ENCODE measurements at places on chromosomes 6 and 20. TPM values are rescaled to one million over a fixed set of nuclear protein-coding genes. Genes with fewer than 3 reads are reported as not detected.

Gene HCK
- 3.3 TPM for total RNA-seq

Gene FKBP1C
- 1.7 TPM for total RNA-seq

Gene PRL
- not detected for total RNA-seq

Gene MCM9
- 5.6 TPM for total RNA-seq

Gene LBP
- total RNA-seq: 71.7 TPM

Gene CRISP3
- not detected for total RNA-seq

Gene HLA-DOA
- total RNA-seq: 1.2 TPM

- no peak for DNase-seq
These were observed 31.2 kb downstream of the SNAI1 start for GRCh38 chr20:50013976-50014375.

DNA sequence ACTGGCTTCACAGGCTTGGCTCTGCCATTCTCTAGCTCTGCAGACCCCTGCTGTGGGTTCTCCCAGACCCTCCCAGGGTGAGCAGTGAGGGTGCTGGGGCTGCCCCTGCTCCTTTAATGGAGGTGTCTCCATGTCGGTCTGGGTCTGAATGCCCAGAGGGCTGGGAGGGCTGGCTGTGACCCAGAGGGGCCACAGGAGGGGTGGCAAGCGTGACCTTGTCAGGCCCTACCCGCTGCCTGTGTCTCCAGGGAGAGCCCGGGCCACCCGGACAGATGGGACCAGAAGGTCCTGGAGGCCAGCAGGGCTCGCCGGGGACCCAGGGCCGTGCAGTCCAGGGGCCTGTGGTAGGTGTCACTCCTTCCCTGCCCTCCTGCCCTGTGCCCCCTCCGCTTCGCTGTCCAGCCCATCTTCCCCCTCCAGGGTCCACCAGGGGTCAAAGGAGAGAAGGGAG lies 32.1 kb downstream of the COL20A1 start:
- peak; percentile 8 for DNase-seq

DNA sequence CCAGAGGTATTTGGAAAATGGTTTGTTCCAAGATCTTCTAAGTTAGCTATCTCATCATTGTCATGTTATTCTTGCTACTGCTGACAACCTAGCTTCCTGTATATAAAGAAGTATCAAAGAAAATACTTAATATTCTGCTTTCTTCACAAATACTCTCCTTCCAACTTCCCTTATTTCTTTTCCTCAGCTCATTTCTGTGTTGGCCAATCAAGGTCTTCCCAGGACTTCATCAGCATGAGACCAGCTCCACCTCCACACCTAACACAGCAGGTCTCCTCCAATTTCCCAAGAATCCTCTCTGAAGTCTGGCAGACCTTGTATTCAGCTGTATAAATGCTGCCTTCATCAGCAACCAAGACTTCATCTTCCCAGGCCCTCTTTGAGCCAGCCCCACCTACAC lies 538.6 kb upstream of the JARID2 start:
- DNase-seq: no peak

DNA sequence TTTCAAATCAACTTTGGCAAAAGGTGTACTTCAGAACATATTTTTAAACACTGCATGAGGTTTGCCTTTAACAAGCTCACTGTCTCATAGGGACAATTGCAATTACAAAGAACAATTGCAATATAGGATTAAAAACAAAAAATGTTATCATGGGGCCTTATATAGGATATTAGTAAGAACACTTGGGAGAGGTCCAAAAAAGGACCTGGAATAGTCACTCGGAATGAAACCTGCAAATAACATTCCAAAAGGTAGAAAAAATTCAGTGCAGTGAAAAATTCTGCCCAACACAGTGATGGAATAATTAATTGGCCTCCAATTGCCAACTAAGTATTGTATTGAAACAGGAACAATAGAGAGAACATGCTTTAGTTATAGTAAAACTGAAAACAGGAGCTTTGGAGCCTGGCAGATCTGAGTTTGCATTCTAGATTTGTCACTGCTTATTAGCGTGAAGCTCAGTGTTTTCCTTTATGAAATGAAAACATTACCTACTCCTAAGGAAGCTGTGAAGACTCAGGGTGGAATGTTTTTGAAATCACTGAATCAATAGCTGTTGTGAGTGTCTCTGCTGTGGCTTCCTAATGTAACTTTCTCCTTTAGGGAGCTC lies 172.6 kb upstream of the BMP5 start:
- no peak for DNase-seq

DNA sequence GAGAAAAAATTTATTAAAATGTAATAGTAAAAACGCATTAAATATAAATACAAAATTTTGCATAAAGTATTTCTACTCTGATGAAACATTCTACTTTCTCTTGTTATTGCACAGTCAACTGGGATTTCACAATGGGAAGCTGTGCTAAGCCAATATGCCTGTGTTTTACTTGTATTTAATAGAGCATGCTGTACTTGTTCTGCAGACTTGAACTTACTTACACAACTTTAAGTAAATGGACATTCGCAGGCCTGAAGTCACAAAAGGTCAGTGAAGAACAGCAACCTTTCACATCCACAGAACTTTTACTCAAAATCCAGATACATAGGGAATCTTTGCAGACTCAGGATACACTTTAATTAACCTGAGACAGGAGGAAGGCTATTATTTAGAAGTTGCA lies 409.5 kb downstream of the BTBD3 start:
- DNase-seq: no peak

- no peak for DNase-seq
These were observed 697.4 kb downstream of the PTPRT start for GRCh38 chr20:42492290-42492689.

DNA sequence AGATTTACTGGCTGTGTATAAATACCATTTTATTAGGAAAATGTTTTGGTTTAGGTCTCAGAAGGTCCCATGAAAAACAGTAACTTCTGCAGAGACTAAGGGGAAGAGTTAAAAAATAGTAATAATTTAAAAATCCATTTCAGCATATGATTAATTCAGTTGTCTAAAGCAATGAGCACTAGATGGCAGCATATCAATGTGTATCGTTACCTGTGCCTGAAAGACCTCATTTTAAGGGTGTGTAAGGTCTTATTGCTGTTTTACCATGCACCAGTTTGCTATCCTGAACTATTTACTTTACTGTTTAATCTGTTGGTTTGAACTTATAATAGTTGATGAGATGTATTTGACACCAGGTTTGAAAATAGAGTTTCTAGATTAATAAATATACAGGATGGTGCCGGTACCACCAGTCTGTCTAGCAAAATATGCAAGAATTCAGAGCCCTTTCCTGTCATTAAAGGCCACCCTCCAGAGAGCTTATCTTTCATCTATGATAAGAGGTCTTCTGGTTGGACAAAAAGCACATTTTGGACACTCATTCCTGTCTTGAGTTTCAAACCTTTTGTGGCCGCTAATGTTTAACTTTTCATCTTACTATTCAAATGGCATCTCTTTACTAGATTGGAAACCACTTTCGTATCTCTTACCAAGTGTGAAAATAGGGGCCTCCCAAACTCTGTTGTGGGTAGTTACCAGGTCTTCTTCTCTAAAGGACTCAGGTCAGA lies 8.9 kb upstream of the AHI1 start:
- DNase-seq: no peak

DNA sequence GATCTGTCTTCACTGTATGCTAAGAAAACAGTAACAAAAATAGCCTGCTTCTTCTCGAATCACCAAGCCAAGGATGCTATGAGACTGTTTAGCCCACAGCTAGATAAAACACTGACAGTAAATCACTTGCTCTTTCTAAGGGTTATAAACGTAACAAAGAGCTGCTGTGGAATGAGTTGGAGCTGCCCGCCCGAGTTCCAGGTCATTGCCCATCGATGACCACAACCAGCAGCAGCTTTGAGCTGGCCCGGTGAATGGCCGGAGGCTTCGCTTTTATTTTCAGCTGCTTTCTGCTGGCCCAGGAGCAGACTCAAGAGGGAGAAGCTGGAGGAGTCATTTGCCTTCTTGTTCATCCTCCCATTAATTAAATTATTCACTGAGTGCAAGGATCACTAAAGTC lies 82.2 kb upstream of the CDH4 start:
- no peak for DNase-seq

DNA sequence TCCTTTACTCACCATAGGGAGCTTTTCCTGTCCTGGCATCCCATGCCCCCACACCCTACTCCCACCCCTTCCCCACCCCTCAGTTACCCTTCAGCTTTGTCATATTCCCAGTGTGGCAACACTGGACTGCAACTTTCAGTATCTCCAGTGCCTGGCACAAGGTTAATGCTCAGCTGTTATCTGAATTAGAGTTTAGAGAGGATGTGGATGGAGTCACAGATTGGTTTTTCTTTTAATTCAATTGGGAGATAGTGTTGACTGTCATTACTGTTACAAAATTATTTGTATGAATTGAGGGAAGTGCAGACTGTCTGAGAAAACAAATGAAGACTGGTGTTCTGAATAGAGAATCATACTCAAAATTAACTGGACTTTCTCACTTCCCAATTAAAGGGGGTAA lies 89.9 kb downstream of the TULP4 start:
- DNase-seq: no peak

DNA sequence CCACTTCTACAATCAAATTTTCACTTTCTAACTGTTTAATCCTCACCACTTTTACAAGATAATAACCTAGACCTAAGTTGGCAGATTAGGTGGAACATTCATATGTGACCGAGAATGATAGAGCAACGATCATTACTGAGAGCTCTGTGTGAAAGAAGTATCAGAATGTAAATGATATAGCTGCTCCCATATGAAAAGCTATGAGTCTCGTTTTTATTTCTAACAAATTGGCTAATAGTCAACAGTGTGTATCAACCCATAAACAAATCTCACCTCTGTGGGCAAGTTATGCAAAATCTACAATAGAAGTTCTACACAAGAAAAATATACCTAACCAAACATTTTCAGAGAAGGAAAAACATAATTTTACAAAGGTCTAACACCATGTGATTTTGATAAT lies 3.7 kb downstream of the LGSN start:
- DNase-seq: no peak

GRCh38 chr6:3288711-3289663 lies 30.2 kb downstream of the PSMG4 start:
- no peak for DNase-seq

DNA sequence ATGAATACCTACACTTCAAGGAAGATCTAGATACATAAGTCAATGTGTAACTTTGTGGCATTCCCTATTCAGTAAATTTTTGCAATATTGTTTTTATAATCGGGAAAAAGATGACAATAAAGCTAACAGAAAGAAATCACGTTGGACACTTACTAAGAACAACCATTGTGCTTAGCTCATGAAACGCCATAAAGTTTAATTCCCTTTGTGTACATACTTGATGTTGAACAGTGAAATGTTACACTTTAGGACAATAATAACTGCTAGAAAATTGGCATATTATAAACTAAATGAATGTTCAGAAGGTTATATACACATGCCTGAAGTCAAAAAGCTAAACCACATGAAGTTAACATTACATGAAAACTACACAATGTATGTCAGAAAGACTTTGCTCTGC lies 153.2 kb downstream of the TASP1 start:
- no peak for DNase-seq

- DNase-seq: peak; percentile 38
These were observed 64.9 kb upstream of the BHLHE23 start for GRCh38 chr20:63071541-63072181.

GRCh38 chr6:32087574-32088486 lies 21.3 kb downstream of the TNXB start:
- peak; percentile 85 for DNase-seq

DNA sequence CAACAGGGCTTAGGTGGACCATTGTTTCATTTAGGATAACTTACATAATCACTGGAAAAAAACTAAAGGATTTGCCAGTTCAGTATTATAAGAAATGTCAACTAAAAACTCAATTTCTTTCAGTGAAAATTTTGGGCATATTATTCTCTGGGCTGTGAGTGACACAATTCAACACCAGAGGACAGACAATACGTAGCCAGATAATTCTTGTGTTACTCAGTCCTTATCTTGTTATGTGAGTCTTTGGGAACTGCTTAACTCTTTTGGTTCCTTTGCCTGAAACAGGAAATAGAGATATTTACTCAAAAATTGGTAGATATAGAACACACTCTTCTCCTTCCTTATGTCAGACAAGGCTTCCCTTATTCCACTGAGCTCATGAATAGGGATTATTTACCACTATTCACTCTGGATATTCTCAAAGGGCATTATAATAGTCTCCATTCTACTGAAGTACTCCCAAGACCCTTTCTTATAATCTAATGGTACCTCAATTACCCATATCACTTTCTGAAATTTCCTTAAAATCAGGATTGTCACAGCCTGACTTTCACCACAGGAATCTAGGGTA lies 4.9 kb upstream of the BEND6 start:
- DNase-seq: no peak

DNA sequence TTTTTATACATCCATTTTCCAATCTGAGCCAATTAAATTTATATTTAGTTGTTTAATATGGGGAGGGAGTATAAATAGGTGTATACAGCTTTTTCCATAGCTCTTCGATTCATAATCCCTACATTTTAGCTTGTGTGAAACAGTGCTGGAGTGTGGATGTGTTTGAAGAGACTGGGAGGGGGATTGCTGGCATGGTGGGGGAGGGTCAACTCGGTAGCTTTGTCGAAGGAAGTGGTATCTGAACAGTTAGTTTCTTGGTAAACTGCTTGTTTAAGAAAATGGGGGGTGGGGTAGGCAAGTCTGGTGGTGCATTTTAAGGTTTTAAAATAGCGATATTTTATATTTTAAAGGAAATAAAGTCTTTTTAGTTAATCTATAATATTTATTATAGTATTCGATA lies 1.4 kb upstream of the LIN28B start:
- DNase-seq: no peak

GRCh38 chr6:35473075-35473849 lies 5.1 kb downstream of the RPL10A start:
- DNase-seq: no peak

- DNase-seq: no peak
These were observed 96.5 kb downstream of the PLEKHG1 start for GRCh38 chr6:150696190-150696589.

DNA sequence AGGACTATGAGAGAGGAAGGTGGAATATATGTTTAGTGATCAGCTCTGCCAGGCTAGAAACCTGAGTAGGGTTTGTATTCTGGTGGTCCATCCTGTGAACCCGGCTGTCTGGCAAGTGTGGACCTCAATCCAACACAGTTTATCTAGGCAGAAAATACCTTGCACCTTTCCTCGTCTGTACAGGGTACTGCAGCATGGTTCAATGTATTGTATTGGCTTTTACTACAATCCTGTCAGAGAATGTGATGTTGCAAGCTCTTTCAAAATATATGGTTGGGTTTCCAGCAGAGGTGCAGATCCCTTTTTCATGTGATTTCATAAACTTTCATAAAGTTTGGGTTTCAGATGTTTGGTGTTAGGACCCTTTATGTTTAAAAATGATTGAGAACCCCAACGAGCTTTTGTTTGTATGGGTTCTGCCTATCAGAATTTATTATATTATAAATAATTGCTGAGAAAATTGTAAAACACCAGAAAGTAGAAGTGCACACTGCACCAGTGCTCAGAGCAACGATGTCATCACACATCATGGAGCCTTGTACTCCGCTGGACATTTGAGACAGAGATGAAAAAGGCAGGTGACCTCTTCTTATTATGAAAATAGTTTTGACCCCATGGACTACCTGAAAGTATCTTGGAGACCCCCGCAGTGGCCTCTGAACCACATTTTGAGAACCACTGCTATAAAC lies 106.6 kb downstream of the RTN4IP1 start:
- no peak for DNase-seq

- DNase-seq: no peak
These were observed 1.3 kb downstream of the MCUR1 start for GRCh38 chr6:13813026-13813425.

Data from psoas muscle (tissue), 8 donors.